ENCODE measurements at places on chromosomes 6 and 20.

DNA sequence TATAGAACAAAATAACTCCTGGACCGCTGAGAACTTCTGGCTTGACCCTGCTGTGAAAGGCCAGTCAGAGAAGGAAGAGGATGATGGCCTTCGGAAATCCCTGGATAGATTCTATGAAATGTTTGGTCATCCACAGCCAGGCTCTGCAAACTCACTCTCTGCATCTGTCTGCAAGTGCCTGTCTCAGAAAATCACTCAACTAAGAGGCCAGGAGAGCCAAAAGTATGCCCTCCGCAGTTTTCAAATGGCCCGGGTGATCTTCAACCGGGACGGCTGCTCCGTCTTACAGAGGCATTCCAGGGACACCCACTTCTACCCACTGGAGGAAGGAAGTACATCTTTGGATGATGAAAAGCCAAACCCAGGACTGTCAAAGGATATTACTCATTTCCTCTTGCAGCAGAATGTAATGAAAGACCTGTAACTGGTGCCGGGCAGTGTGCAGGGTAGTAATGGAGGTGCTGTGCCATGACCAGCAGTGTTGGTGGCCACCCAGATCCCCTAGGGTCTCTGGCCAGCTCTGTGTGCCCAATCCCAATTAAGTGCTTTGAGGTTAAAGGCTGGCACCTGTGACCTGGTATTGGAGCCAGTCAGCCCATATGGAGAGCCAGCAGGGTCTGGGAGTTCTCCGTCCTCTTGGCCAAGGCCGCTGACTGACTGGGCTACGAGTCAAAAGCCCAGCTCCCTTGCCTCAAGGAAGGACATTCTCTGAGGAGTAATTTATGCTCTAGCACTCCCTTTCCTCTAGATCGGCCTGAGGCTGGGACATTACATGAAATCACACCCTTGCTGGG lies 87.1 kb downstream of the TRMT6 start:
- DNase-seq, result no peak

DNA sequence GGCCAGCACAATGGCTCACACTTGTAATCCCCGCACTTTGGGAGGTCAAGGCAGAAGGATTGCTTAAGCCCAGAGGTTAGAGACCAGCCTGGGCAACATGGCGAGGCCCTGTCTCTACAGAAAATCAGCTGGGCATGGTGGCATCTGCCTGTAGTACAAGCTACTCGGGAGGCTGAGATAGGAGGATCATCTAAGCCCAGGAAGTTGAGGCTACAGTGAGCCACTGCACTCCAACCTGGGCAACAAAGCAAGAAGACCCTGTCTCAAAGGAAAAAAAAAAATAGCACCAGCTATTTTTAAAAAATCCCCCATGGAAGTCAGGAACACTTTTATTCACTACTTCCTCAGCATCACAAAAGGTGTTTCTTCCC lies 45.2 kb upstream of the FOXQ1 start:
- DNase-seq, result no peak

- no peak for DNase-seq
These were observed 373.6 kb downstream of the CDH26 start for GRCh38 chr20:60331688-60332300.

- DNase-seq, result peak; percentile 75
These were observed 824 bp downstream of the MPC1 start for GRCh38 chr6:166381733-166382499.

GRCh38 chr20:1391640-1392442 lies 1.0 kb downstream of the FKBP1A start:
- peak; percentile 28 for DNase-seq

DNA sequence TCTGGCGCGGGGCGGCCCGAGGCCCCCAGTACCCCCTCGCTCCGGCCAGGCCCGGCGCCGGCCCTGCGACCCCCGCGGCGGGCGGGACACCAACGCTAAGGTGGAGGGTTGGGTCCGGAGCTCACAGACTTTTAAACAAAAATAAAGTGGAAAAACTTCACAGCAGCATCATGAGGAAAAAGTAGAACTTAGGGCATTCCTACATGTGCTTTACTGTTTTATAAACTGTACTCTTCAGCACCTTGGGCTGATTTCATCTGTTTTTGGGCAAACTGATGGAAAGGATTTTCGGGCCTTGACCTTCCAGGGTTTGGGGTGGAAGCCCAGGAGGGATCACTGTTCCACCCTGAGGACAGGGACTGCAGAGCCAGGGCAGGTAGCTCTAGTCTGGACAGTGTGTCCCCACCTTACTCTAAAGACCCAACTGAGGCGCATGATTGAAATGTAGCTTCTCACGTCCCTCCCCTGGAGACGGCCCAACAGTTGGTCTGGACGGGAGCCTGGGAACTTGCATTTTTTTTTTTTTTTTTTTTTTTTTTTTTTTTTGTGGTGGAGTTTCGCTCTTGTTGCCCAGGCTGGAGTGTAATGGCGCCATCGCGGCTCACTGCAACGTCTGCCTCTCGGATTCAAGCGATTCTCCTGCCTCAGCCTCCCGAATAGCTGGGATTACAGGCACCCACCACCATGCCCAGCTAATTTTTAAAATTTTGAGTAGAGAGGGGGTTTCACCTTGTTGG lies 740 bp downstream of the NELFCD start:
- DNase-seq, result peak; percentile 12

DNA sequence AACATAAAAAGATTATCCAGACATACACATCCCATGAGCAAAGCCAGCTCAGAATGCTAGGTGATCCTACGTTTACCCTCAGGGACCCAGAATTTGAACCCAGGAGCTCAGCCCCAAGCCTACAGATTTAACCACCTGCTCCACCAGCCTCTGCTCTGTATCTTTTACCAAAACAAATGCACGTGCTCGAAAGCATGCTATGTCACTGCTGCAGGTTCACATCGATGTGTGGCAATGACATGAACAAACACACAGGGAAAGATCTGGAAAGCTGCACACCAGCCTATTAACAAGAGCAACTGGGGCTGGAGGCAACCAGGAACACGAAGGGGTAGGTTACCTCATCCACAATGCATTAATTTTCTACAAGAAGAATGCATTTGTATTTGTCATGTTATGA lies 32.1 kb downstream of the PREX1 start:
- no peak for DNase-seq

GRCh38 chr6:163554663-163555062 lies 140.1 kb downstream of the QKI start:
- peak; percentile 75 for DNase-seq

DNA sequence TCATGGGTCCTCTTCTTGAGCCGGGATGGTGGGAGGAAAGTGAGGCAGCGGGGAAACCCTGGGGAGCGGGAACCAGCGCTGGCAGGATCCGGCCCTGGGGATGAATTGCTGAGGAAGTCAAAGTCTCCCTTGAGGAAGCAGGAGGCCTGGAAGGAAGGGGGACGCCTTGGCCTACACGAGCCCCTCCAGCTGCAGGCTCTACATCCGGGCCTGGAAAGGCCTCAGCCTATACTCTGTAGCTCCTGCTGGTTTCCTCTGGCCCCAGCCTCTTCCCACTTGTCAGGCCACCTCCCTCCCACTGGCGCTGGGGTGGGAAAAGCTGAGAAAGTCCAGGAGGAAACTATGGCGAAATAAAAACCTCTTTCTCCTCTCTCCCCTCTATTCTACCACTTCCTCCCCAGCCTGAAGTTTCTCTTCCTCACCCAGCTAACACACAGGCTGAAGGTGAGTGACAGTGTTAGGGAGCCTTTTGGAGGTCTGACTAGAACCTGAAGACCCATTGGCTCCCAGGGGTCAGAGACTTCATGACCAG lies 14.9 kb downstream of the TREML2 start:
- no peak for DNase-seq

GRCh38 chr6:31068669-31069340 lies 43.6 kb downstream of the C6orf15 start:
- peak; percentile 81 for DNase-seq

DNA sequence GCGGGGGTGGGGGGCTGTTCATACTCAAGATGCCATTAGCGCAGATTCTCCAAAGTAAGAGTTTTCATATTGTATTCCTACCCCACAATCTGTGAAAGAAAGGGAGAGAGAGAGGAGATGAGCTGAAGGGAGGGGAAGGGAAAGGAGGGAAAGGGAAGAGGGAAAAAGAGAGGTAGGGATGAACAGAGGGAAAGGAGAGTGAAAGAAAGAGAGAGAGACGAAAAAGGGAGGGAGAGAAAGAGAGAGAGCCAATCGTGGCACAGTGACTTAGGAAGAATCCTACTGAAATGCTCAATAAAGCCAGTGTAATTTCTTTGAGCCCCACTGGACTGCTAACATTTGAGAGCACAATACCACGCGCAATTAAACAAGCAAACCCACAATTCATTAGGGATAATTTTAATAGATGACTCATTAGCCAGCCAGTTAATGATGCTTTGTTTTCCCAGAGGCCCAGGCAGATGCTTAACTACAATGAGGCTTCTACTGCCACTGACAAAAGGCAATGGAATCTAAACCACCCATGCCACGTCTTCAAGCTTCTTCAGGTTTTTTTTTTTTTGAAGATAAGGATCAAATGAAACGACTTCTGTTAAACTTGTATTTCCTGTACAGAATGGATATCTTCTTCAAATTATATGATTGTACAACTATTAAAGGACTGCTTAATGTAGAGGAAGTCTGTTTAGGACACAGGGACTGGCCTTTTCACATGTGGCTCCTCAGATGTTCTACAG lies 306.8 kb downstream of the FOXC1 start:
- no peak for DNase-seq

DNA sequence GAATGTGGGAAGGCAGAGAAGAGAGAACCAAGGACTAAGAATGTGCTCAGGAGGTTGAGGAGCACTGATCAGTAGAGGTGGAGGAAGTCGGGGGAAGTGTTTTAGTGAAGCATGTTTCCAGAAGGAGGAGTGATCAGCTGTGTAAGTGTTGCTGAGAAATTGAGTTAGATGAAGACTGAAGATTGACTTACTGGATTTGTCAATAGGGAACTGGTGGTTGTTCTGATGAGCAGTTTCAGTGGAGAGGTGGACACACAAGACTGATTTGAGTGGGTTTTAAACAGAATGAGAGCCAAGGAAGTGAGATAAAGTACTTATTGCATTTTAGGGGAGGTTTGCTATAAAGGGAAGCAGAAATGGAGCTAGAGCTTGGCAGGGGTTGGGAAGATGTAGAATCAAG lies 182.6 kb downstream of the CDKAL1 start:
- no peak for DNase-seq

GRCh38 chr6:154504102-154504501 lies 6.4 kb downstream of the CNKSR3 start:
- no peak for DNase-seq

DNA sequence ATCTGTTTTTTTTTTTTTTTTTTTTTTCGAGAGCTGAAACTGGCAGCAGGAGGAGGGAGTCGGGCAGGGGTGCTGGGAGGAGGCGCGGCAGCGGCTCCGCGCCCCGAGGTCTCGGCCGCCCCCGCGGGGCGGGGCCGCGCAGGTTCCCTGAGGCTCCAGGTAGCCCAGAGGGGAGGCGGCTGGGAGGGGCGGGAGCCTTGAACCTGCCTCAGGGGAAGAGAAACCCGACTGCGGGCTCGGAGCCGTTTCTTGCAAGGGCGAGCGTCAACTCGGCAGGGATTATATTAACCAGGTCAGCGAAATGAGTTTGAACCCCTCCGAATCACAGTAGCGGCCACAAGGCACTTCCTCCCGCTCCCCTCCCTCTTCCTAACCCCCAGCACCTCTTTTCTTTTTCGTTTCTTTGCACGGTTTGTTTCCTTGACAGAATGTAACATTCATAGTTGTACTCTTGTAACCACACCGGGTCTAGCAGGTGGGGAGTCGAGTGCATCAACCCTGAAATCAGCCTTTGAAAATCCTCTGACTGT lies 2.0 kb downstream of the MYB start:
- peak; percentile 84 for DNase-seq

DNA sequence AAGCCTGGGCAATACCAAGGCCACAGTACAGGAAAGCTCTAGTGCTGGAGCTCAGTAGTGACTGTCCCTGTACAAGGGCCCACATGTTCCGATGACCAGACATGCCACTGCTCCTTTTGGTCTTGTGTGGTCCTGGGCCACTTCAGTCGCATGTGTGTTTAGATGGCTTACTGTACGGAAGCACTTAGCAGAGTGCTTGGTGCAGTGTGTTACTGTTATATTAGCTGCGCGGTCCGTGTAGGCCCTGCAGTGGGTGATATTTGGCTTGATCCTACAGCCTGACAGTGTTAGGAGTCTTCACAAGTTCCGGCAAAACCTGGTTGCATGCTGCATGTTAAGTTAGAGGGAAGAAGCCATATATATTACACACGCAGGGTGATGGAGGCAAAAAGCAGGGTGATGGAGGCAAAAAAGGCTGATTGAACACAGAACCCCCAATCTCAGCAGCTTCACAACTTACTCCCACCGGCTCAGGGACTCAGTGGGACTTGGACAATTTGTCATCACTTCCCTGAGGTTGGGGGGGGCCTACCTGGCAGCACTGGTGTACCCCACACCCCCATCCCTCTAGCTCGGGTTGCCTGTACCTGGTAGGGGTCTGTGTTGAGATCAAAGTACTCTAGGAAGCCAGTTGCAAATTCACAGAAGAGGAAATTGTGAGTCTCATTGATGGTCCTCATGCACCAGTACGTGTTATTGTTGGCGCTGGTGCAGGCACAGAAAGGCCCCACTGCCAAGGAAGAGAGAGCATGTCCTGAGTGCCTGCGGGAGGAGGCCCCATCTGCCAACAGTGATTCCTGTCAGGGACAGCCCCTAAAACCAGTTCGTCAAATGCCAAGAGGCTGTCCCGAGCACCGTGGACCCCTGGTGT lies 122.6 kb downstream of the SULF2 start:
- no peak for DNase-seq

DNA sequence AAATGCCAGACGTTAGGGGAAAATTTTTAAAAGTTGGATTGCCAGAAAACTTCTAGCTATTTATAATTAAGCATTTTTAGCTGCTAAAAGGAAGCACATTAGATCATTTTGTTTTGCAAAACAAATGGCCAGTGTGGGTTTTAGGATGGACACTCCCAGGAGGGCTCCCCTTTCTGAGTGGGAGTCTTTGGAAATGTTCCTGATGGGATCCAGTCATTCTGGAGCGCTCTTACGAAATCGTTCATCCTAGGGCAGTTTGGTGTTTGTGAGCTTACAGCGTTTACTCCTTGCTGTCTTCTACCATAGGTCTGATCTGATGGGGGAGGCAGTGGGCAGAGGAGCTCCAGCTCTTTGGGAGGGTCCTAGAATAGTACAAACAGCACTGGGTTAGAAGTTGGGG lies 14.7 kb downstream of the GNAS start:
- no peak for DNase-seq

GRCh38 chr6:14047151-14047740 lies 70.3 kb upstream of the CD83 start:
- DNase-seq, result no peak

DNA sequence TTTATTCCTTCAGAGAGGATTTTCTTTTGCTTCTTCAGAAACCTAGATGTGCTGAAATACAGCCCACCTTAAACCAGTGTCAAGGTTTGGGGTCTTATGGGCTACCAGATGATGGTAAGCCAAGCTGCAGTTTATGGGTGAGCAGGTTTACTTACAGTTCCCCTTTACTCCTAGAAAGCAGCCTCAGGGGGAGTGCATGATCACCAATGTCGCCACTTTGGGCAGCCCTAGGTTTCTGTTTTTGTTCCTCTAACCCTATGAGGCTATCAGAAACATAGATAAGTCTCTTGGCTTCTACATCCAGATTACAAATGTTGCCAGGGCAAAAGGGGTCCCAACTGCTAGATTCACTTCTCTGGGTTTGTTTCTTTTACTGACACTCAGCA lies 67.2 kb downstream of the TRIM27 start:
- DNase-seq, result no peak

- peak; percentile 68 for DNase-seq
These were observed 505 bp upstream of the WRNIP1 start for GRCh38 chr6:2764610-2765165.

GRCh38 chr20:39458452-39458851 lies 496.3 kb downstream of the DHX35 start:
- no peak for DNase-seq
